Body of pancreas (tissue), 4 donors: ENCODE measurements at places on chromosomes 3 and 15. TPM values are rescaled to one million over a fixed set of nuclear protein-coding genes. Genes with fewer than 3 reads are reported as not detected.

SLC4A7 gene
- 12.9 TPM for total RNA-seq

GRCh38 chr3:194928227-194928626, 242.5 kb downstream of the FAM43A start:
- DNase-seq, result no peak

- no peak for DNase-seq
Measured at GRCh38 chr15:34323217-34323616, 14.4 kb downstream of the SLC12A6 start.

GRCh38 chr3:195007766-195008165, 263.2 kb downstream of the XXYLT1 start:
- no peak for DNase-seq

DNA sequence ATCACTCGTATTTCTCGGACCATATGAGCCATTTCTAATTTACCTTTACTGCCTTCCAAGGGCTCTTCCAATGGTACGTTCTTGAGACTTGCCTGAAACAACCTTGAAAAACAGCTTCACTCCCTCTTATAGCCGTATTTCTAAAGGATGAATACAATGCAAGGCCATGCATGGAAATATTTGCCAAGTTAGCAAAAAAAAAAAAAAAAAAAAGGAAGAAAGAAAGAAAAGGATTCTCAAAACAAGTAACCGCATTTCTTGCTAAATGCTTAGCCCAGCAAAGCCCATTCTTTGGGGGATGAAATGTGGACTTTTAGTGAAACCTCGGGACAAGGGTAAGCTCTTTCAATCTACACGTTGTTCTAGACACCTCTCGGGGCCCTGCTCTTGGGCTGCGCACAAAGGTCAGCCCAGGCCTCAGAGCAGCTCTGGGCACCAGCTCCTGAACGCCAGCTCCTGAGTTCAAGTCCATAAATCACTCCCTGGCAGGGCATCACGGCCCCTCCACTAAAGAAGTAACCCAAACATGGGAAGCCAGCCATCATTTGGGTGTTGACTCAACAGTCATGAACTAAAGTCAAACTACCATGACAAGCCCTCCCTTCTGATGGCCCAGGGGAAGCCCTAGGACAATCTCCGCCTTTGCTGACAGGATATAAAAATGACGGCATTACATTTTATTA, 132.7 kb downstream of the ADAMTS17 start:
- DNase-seq, result no peak

DNA sequence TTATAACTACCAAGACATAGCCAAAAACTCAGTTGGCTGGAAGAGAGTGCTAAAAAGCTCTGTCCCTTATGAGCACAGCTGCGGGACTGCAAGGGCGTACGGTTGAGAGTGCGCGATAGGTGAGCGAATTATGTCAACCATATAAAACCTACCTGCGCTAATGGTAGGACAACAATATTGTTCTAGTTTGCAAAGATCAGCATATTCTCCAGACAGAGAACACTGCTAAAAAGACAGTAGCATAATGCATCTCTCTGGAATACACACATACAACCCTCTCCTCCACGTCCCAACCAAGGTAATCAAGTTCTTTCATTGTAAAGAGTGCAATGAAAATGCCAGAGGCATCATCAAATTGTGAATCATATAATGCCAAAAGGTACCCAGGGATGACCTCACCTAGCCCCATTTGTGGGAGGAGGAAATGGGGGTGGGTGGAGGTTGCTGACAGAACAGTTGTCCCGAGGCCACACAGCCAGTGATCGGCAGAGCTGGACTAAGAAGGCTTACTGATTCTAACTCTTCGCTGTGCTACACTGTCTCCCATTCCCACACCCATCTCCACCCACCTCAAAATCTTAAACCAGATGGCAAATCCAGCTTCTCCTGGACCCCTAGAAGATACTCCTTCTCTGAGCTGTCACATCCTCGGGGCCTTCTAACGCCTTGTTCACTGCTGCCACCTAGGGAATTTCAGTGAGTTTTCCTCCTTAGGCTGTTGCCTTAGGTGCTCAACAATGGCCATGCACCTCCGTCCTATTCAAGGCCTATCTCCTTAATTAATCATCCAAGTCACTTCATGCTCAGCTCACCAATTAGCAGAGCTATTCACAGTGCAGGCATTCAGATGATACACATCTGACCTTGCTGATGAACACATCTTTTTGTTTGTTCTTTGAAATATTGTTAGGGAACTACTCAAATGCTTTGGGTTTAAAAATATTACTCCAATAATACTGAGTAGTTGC, 60.7 kb downstream of the RPL22L1 start:
- peak; percentile 27 for DNase-seq

- DNase-seq, result no peak
Measured at GRCh38 chr3:63689285-63689684, 36.8 kb downstream of the SNTN start.
